Amniotic stem cell (primary cell): ENCODE measurements at places on chromosomes 3 and 15.
A peak's percentile ranks its signal among the peaks of the same experiment; 100 is the strongest.

GRCh38 chr3:158528076-158528674, 42.8 kb upstream of the MLF1 start:
- no peak for DNase-seq

DNA sequence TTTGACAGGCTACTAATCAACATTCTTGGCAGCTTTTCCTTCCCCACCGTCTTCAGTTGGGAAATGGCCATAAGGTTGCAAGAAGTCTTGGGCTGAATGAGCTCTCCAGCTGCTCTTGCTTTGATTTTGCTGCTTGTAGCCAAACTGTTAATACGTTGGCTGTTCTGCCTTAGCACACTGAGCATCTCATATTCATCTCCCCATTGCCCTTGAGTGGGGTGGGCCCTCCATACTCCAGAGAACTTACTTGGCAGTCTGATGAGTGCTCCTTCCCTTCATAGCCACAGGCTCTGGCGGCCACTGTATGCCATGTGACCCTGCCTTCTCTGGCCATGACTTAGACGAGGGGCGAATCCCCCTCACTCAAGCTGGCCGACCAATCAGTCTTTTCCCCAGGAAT, 25.8 kb upstream of the PAQR5 start:
- DNase-seq: no peak

DNA sequence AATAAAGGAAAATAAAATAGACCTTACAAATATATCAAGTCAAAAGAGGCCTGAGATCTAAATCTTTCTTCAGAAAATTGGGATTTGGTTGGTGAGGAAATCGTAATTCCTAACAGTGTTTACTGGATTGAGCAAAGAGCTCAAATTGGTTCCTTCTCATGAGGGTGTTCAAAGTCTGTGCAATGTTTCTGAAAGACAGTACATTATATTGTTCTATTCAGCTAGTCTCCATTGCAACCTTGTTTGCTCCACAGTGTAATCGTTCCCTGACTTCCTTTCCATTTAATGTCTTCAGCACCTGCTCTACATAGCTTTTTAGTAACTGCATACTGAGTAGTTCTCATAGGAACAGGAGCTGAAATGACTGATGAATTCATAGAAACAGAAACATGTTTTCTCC, 326.8 kb downstream of the SUCLG2 start:
- no peak for DNase-seq

DNA sequence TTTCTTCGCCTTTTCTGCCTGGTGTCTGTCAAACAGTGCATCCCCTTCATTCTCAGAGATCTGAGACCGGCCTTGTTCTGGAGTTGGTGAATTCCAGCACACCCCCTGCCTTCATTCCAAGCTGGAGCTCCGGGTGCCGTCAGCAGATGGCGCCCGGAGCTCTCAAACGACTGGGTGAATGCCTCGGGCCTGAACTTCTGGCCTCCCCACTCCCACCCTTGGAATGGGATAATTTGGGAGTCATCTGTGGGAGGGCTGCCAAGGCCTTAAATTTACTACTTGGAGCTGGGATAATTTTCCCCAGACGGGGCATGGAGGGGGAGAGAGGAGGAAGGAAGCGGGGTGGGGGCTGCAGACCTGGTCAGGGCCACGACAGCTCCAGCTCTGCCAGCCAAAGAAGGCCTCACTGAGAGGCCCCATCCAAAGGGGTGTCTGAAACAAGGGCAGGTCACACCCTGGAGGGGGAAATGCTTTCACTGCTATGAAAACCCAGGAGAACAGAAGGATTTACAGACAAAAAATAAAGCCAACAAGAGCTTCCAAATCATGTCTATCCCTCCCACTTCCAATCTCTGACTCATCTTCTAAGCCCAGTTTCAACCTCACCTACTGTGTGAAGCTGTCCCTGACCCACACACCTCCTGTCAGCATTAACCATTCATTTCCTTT, 187.9 kb downstream of the OPA1 start:
- DNase-seq: peak; percentile 59
